ENCODE measurements at places on chromosomes 16 and 17.

DNA sequence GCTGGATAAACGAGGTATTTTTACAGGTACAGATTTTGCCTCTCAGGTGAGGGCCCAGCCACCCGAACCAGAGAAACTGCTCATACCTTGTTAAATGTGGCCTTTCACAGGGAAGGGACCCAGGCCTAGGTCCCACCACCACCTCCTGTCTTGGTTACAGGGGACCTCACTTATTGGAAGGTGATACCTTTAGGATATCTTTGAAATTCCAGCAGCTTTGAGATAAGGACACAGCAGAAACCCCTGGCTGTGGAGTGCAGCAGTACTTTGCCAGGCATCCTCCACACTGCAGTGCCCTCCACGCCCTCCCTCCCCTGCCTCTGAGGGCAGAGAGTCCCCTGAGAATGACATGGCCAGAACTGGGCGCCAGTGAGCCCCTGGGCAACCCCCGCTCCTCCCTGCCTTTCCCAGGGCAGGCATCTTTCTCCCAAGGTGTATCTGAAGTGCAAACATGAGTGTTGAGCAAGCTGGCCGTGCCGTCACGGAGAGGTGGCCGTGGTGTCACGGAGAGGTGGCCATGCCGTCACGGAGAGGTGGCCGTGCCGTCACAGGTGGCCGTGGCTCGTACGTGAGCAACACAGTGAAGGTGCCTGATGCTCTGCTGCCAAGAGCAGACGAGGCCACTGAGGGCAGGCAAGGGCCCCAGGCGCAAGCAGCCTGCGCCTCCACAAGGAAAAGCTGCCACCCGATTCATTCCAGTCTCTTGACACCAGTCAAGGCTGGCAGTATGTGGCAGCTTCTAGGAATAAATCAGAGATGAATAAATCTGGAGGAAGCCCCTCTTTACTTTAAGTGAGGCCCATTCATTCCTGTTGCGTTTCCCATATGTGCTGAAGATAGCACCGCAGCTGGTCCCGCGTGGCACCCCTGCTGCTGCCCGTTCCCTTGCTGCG lies 134.5 kb upstream of the CHMP6 start:
- H3K4me1 ChIP-seq, result peaks cover 36% of the 10 kb centered on the region
- H3K4me3 ChIP-seq, result no peak overlapping the region
- peak overlapping the region; percentile 19 for H3K27ac ChIP-seq
- no peak for DNase-seq
- no peaks in the 10 kb centered on the region for H3K36me3 ChIP-seq

GRCh38 chr17:14557480-14557879 lies 256.6 kb downstream of the HS3ST3B1 start:
- no peak overlapping the region for H3K27ac ChIP-seq
- H3K27me3 ChIP-seq, result no peaks in the 10 kb centered on the region
- H3K36me3 ChIP-seq, result no peaks in the 10 kb centered on the region
- no peaks in the 10 kb centered on the region for H3K4me1 ChIP-seq
- H3K4me3 ChIP-seq, result no peak overlapping the region
- no peak for DNase-seq

DNA sequence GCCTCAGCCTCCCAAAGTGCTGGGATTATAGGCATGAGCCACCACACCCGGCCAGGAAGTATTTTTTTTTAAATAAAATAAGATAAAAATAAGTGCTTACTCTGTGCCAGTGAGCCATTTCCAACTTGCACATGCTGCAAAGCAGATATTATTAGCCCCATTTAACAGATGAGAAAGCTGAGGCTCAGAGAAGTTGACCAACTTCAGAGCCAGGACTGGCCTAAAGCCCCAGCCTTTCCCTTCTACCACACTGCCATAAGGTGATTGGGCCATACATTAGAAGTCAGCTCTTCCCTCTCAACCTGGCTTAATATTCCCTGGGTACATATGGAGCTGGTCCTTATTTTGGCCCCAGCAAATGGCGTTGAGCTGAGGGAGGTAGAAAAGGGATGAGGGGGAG lies 25.1 kb downstream of the NEUROD2 start:
- H3K36me3 ChIP-seq, result no peaks in the 10 kb centered on the region
- no peak overlapping the region for H3K27ac ChIP-seq
- DNase-seq, result no peak
- H3K4me1 ChIP-seq, result no peaks in the 10 kb centered on the region
- no peak overlapping the region for H3K4me3 ChIP-seq

DNA sequence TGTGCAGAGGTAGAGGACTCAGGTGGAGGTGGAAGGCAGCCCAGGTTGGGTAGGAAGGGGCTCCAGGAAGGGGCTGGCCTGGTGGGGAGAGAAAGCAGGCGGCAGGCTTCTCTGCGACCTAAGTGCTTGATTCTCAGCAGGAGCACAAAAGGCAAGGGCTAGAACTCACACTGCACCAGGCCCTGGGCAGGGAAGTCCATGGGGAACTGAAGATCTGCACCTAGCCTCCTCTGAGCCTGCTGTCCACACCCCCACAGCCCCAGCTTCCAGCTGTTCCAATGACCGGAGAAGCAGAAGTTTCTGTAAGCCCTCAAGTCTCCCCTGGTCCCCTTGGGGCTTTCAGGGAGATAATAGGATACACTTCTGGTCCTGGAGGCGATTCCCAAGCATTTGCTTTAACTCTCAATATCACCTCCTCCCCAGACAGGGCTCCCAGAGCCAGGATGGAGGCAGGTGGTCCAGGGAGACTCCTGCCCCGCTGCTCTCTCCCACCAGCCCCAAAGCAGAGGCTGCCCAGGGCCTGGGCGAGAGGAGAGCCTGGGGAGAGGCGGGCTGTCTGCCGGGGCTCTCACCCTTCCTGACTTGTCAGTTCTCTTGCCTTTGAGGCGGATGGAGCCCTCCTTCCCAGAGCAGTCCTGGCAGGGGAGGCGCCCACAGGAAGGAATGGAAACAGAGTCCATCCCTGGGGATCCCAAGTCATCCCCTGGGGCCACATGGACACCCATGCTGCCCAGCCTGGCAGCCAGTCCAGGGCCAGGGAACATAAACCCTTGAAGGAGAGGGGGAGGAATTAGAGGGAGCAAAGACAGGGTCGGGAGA lies 126.0 kb downstream of the RBFOX3 start:
- DNase-seq, result no peak
- no peak overlapping the region for H3K27ac ChIP-seq
- H3K4me3 ChIP-seq, result no peak overlapping the region
- no peaks in the 10 kb centered on the region for H3K4me1 ChIP-seq

DNA sequence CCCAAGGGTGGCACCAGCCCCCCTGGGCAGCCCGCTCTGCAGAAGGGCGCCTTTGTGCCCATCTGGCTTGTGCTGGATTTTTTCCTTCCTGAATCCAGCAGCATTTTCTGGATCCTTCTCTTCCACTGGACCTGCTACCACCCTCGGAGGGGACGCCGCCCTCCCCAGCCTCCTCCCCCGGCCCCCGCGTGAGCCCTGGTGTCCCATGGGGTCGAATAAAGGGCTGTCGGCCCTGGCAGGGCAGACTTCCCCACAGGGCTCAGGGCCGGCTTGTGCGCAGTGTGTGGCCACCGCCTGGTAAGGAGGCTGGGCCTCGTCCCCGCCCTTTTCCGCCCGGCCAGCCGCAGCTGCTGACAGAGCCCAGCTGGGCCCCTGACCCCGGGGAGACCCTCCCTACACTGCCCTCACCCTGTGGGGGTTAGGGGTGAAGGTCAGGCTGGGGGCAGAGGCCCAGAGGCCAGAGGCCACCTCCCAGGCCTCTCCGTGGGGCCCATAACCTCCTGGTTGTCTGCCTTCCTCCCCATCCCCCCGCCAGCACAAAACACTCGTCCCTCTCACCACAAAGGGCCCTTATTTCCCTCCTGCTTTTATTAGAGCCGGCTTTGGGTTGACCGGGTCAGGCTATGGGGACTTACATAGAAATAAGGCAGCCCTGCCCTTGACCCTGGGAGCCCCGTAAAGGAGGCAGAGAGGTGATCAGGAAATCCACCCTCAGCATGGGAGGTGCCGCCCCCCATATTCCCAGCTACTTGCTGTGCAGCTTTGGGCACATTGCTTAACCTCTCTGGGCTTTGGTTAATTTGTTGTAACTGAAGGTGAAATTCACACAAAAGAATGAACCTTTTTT lies 179.3 kb upstream of the CIBAR2 start:
- no peaks in the 10 kb centered on the region for H3K36me3 ChIP-seq
- no peak for DNase-seq
- H3K27ac ChIP-seq, result no peak overlapping the region
- no peaks in the 10 kb centered on the region for H3K4me1 ChIP-seq
- no peak overlapping the region for H3K4me3 ChIP-seq
- H3K27me3 ChIP-seq, result no peaks in the 10 kb centered on the region

GRCh38 chr16:84633622-84634021 lies 14.7 kb upstream of the KLHL36 start:
- H3K27me3 ChIP-seq, result no peaks in the 10 kb centered on the region
- DNase-seq, result no peak
- no peak overlapping the region for H3K4me3 ChIP-seq
- no peaks in the 10 kb centered on the region for H3K4me1 ChIP-seq
- H3K27ac ChIP-seq, result no peak overlapping the region

DNA sequence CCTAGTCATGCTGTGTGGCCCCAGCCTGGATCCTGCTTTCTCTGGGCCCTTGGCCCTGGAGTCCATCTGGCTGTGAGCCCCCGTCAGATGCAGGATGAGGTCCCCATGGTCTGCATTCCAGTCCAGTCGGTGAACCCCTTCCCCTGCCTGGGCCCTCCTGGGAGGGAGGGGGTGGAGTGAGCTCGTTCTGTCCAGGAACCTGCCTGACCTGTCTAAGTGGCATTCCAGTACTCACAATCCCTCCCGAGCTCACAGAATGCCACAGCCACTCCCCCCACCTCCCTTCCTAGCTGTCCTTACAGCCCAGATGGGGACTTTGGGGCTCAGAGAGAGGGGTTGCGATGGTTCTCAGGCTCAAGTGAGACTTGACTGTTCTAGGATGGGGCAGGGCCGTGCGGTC lies 15.5 kb downstream of the SPNS2 start:
- H3K4me1 ChIP-seq, result peaks cover 2% of the 10 kb centered on the region
- no peak overlapping the region for H3K27ac ChIP-seq
- H3K27me3 ChIP-seq, result no peaks in the 10 kb centered on the region
- no peak for DNase-seq

DNA sequence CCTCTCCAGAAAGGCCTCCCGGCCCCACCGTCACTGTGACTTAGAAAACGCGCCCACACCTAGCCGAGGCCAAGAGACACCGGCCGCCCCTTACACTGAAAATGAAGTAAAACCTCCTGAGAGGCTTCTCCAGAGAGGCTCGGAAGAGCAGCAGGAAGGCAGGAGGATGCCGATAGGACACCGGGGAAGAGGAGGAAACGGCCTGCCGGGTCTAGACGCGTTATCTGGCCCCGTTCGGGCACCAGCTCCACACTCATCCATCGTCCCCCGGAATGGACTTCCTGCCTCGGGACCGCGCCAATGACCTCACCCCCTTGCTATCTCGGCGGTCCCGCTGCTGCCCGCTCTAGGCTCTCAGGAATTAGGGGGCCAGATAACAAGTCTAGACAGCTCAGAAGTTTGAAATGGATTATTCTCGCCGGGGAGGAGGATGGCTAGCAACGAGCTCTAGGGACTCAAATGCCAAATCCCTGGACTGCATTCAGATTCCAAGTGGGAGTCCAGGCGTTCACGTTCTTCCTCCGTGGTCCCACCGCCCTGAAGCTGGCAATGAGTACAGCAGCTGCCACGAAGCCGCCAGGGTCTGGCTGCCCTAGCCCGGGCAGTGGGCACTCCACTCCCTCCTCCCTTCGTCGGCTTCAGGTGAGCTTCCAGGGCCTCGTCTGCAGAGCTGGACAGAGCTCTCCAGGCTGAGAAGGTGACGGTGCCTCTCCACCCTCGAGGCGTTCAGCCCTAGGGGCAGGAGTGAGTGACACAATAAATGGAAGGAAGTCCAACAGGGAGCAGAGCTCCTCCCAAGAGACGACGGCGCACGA lies 350.9 kb downstream of the FOXL1 start:
- no peak for DNase-seq
- no peak overlapping the region for H3K4me3 ChIP-seq
- H3K27me3 ChIP-seq, result no peaks in the 10 kb centered on the region
- H3K36me3 ChIP-seq, result no peaks in the 10 kb centered on the region
- H3K4me1 ChIP-seq, result no peaks in the 10 kb centered on the region

GRCh38 chr17:63247706-63248105 lies 198.4 kb downstream of the CYB561 start:
- H3K4me1 ChIP-seq, result no peaks in the 10 kb centered on the region
- no peak overlapping the region for H3K27ac ChIP-seq
- no peaks in the 10 kb centered on the region for H3K36me3 ChIP-seq
- no peak overlapping the region for H3K4me3 ChIP-seq

- DNase-seq, result no peak
- H3K27ac ChIP-seq, result no peak overlapping the region
- H3K4me1 ChIP-seq, result no peaks in the 10 kb centered on the region
- no peaks in the 10 kb centered on the region for H3K36me3 ChIP-seq
- no peak overlapping the region for H3K4me3 ChIP-seq
- H3K27me3 ChIP-seq, result no peaks in the 10 kb centered on the region
Measured at GRCh38 chr16:51816929-51817328, 665.9 kb upstream of the SALL1 start.

DNA sequence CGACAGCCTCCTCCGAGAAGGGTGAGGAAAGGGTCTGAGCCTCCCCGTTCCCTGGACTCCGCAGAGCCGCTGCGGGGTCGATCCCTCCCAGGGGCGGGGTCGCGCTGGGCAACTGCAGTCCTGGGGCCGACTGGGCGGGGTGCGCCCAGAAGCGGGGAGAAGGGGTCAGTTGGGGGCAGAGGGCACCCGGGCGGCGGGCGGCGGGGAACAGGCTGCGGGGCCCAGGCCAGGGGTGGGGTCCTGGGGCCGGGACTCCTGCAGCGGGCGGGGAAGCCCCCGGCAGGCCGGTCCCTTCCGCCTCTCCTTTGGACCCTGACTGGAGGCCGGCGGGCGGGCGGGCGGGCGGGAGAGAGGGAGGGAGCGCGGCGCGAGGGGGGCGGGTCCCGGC lies 352 bp downstream of the GGNBP2 start:
- no peaks in the 10 kb centered on the region for H3K27me3 ChIP-seq
- DNase-seq, result no peak
- peak overlapping the region; percentile 94 for H3K27ac ChIP-seq

Data from naive thymus-derived CD4-positive, alpha-beta T cell (primary cell).